Adipocyte (in vitro differentiated cells): ENCODE measurements at places on chromosomes 6 and 20.
A peak's percentile ranks its signal among the peaks of the same experiment; 100 is the strongest.

GRCh38 chr20:59645761-59646171 is 41.4 kb downstream of the PHACTR3 start:
- DNase-seq = no peak

DNA sequence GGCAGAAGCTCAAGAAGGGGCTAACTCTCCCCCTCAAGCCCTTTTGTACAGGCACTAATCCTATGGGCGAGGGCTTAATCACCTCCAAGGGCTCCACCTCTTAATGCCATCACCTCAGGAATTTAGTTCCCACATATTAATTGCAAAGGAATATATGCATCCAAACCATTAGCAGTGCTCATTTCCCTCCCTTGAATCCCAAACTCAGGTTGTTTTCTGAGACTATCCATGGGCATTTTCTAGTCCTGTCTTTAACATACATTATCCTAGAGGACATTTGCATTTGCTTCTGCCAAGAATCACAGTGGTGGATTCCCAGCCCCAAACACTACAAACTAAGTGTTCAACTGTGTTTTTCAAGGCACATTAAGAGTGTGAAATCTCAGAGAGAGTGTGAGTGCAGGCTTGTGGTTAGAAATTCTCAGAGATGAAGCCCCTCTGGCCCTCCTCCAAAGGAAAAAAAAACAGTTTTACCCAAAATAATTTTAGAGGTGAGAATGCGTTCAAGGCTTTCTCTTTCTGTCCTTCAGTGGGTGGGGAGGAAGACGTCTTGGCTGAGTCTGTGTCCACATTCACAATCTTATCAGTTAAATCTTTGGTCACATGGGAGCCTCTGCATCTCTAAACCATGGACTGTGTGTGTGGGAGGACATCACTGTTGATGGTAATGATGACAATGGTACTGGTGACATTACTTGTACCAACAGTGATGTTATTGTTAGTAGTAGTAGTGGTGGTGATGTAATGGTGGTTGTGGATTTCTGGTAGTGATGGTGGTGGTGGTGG is 59.3 kb downstream of the SYNDIG1 start:
- no peak for DNase-seq

DNA sequence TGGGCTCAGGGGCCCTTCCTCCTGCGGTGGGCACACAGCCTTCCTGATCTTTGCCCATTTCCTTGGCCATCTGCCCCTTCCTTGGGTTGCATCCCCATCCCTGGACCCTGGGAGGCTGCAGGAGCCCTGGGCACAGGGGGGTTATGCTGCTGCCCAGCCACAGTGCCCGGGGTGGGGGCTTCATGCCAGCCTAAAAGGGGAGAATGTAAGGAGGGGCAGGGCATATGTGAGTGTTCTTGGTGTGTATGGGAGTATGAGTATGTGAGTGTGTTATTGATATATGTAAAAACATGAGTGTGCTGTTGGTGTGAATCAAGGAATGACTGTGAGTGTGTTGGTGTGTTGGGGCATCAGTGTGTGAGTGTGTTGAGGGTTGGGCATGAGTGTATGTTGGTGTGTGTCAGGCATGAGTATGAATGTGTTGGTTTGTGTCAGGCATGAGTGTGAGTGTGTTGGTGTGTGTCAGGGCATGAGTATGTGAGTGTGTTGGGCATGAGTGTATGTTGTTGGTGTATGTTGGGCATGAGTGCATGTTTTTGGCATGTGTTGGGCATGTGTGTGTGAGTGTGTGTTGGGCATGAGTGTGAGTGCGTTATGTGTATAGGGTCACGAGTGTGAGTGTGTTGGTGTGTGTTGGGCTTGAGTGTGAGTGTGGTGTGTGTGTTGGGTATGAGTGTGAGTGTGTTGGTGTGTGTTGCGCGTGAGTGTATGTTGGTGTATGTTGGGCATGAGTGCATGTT is 14.7 kb upstream of the CST8 start:
- DNase-seq = no peak

- no peak for DNase-seq
These were observed 14.8 kb upstream of the PCK1 start for GRCh38 chr20:57545927-57546662.

DNA sequence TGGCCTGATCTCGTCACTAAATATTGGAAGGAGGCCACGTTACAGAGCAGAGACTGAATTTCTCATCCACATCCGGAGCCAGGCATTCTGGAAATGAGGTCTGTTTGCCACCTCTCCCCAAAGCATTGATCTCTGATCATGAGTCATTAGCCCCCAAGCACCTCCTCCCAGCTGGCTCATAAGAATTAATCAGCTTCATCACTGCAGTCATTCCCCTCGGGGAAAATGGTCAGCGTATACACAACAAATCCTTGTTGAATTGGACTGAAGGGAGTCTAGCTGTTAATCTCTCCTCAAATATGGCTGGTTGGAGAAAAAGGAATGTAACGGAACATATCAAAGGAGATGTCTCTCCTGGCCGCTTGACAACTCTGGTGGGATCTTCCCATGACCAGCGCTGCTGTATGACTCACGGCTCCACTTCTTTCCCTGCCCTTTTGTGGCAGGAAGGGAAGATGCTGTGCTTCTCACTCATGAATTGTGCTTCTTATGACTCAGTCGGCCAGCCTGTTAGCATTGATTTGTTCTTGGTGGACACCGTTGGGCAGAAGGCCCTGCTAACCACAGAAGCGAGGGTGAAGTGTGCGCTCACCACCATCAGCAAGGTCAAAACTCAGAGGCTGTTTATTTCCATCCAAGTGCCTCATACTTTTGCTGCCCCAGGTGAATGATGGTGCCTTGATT is 76.7 kb downstream of the RNF182 start:
- DNase-seq = peak; percentile 80

DNA sequence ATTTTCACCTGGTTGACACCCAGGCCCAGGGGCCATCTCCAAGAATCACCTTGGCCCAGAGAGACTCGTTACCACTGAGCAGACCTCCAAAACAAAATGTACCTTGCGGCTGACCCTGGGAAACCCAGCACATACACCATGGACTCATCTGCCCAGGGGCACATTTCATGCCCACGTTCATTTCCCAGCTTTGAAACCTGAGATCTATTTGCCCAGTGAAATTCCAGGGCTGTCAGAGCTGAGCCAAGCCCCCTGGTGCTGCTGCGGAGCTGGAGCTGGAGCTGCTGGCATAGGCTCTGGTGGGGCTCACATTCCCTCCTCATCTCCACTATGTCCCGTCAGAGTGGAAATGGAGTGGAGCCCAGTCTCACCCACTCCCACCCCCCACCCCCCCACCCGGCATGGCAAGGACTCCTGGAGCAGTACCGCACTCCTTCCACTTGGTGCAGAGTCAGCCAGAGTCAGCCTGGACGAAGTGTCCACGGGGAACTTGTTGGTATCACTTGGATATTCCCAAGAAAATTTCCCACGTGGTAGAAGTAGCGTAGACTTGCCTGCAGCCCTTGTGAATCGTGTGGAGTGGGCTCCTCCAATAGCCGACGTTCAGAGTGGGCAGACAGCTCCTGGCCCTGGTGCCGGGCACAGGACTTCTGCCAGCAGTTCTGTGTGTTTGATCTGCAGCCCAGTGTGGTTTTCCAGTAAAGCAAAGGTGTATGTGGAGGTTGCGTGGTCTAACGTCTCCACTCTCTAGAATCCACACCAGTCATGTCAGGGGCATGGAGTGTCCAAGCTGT is 18.1 kb upstream of the OSER1 start:
- DNase-seq = no peak

- no peak for DNase-seq
These were observed 10.3 kb downstream of the GFRA4 start for GRCh38 chr20:3652676-3653596.

- DNase-seq = peak; percentile 68
These were observed 130.0 kb upstream of the SGK1 start for GRCh38 chr6:134447883-134448387.

- no peak for DNase-seq
These were observed 37.7 kb upstream of the SIRPA start for GRCh38 chr20:1857466-1857865.

DNA sequence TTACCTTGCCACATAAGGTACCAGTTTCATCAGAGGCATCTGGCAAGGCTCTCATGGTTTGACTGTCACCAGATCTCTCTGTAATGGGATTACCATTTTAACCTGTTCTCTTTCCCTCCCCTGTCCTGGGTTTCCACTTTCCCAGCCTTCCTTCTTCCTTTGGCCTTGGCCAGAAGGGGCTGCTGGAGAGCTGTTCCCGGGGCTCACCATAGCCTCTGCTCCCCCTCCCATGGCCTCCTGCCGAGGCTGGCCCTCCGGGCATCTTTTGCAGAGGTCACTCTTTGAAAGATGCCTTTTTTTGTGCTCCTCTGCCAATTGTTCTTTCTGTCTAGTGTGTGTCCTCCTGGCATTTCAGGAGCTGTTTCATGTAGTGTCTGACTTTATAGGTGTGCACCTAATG is 100.7 kb upstream of the SCP2D1 start:
- DNase-seq = no peak

DNA sequence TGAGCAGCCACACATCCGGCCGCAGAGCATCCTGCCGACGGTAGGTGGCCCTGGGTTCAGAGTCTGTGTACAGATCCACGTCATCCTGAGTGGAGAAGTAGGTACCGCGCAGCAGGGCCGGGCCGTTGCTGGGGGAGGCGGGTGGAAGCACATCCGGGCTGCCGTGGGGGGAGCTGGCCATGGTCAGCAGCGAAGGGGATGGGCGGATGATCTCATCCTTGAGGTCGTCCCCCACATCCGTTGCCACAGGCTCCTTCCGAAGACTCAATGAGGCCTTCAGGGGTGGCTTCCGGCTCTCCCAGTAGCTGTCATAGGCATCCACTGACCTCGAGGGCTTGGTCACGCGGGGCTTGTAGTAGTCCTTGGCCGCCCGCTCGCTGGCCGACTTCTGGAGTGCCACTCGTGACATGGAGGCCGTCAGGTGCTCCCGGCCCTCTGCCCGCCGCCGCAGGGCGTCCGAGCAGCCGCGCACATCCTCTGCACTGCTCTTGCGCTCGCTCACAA is 9.2 kb downstream of the SPATA2 start:
- no peak for DNase-seq

DNA sequence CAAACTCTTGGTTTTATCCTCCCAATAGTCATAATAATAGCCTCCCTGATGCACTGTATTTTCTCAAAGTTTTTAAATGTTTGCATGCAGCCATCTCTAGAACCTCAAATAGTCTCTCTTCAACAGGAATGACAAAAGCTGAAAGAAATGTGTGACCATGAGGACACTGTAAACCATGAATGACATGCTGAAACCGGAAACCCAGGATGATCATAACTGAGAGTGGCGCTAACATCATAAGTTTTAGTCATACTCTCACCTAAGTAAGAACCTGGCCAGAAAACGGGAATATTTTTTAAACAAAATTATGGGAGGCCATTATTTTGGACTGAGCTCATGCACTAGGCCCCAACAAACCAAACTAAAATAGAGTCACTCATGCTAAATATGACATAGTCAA is 278.4 kb upstream of the STXBP5 start:
- DNase-seq = no peak

GRCh38 chr6:169859401-169859977 is 108.1 kb downstream of the ERMARD start:
- no peak for DNase-seq

GRCh38 chr6:130500693-130501092 is 134.9 kb downstream of the TMEM200A start:
- peak; percentile 93 for DNase-seq

DNA sequence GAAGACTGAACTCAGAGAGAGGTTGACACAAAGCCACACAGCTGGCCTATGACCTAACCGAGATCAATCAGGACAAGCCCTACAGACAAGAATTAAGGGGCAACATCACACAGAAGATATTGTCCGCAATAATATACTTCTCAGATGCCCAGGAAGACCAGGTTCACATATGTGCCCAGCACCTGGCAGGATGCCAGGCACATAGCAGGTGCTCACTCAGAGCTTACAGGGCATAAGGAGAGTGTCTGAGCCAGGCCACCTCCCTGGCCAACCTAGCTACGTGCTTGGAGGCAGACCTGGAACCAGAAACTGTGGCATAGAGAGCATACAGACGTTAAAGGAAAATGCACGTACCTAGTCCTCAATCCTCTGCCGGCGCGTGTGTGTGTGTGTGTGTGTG is 87.0 kb upstream of the LRFN2 start:
- DNase-seq = no peak

DNA sequence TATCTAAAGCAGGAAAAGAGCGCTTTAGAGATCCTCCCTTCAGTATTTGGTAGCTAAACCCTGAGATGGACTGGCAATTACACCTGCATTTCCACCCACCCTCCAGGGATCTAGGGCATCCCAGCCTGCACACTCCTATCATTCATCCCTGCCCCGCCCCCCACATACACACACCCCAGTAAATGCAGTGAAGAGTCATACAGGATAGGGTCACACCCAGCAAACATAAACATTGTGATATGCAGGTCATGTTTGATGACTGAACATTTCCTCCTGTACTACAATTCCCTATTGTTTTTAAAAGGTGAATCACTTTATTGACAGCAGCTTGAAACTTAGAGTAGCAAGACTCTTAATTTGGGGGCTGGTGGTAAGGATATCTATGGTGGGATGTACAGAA is 112.9 kb downstream of the FOXO3 start:
- DNase-seq = no peak

DNA sequence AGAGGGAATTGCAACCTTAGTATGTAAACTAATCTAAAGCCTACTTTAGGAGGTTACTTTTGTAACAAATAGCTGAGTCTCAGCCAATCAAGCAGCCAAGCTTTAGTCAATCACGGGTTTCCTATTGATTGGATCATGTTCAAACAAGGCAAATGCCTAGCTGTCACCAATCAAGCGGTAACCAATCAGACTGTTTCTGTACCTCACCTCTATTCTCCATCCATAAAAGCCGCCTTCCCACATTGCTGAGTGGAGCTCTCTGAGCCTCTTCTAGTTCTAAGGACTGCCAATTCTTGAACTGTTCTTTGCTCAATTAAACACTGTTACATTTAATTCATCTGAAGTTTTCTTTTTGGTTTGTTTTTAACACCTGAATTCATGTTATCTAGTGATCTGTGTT is 148.4 kb upstream of the BMP5 start:
- DNase-seq = no peak

GRCh38 chr6:111843347-111844147 is 29.7 kb downstream of the FYN start:
- DNase-seq = no peak

GRCh38 chr6:132961610-132962009 is 147.2 kb downstream of the RPS12 start:
- no peak for DNase-seq

- DNase-seq = peak; percentile 76
These were observed 40.9 kb downstream of the ZFP64 start for GRCh38 chr20:52150440-52151258.
